ENCODE measurements at places on chromosomes 3 and 15.
A peak's percentile ranks its signal among the peaks of the same experiment; 100 is the strongest.

DNA sequence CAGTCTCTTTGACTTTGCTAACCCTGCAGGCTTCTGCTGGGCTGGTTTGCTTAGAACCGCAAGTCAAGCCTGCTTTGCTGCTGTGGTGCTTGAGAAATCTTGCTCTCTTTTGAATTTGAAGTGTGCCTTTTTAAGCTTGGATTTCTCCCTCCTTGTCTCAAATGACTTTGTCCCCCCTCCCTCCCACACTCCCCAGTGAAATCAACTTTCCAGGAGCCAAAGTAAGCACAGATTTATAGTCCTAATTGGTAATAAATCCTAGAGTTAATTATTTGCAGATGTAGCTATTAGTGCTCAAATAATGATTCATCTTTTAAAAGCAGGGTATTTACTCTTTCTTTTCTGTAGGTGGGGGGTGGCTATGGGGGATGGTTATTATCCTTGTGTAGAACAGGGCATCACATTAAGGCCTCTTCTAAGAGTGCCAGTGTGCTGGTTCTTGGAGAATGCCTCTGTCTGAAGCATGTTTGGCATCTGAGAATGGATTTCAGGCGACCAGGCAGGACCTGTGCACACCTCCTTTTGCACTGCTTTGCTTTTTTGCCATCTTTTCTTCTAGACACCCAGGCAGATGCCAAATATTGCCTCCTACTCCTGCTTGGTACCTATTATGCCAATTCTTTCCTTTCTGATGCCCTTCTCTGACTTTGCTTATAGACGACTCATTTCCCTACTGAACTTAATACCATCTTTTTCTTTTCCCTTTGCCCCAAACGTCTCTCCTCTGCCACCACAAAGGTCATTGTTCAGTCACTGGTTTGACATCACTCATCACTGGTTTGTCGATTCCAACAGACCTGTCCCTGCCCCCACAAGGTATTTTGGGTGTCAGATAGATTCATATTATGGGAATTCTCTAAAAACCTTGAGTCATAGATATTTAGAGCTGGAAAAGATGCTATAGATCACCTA is 50.7 kb downstream of the CLDN11 start:
- DNase-seq: no peak

- no peak for DNase-seq
These were observed 131.5 kb upstream of the ALCAM start for GRCh38 chr3:105235221-105235620.

DNA sequence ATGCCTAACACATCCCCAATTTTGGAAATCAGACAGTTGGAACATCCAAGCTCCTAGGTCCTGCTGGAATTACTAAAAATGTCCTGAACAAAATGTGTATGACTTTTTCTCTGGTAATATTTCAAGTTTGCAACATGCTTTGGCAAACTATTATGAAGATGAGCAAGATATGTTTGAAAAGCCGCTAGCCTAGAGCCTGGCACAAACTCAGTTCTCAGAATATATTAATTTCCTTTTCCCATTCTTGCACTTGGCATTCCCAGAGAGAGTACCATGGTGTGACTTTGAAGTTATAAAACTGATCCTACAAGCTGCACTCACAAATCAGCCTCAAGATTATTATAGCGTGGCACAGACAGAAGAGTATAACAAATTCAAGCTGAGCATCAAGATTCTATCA is 1031.1 kb downstream of the NTRK3 start:
- DNase-seq: no peak

DNA sequence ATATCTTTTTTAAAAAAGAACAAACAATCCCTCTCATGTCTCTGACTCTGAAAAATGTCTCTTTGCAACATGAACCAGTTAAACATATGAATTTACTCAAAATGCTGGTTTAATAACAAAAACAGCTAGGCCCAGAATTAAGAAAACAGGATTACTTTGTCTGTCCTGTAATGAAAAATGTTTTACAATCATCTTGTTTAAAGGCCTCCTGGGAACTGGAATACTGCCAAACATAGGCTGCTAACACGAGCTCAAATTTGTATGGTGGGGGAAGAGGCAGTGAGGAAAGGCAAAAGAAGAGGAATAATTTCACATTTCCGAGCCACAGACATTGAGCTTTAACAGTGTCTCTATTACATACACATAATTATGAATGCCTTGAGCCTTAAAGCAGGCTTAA is 61.7 kb upstream of the PPIB start:
- no peak for DNase-seq

DNA sequence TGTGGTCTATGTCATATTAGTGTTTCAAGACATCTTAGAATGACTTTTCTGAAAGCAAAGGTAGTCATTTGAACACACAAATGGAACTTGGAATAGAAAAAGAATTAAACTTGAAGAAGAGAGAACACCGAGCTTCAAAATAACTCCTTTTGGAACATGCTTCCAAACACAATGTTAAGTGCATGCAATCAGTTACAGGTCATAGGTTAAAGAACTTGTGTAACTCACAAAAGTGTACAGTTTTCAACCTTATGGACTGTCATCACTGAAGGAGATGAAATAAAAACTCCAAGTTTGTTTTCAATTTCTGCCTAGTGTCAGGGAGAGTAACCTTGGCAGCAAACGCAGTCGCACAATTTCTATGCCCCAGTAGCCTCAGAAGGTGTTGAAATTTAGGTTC is 192.9 kb upstream of the NECTIN3 start:
- DNase-seq: no peak

GRCh38 chr15:27655056-27655455 is 444.1 kb downstream of the OCA2 start:
- DNase-seq: no peak

DNA sequence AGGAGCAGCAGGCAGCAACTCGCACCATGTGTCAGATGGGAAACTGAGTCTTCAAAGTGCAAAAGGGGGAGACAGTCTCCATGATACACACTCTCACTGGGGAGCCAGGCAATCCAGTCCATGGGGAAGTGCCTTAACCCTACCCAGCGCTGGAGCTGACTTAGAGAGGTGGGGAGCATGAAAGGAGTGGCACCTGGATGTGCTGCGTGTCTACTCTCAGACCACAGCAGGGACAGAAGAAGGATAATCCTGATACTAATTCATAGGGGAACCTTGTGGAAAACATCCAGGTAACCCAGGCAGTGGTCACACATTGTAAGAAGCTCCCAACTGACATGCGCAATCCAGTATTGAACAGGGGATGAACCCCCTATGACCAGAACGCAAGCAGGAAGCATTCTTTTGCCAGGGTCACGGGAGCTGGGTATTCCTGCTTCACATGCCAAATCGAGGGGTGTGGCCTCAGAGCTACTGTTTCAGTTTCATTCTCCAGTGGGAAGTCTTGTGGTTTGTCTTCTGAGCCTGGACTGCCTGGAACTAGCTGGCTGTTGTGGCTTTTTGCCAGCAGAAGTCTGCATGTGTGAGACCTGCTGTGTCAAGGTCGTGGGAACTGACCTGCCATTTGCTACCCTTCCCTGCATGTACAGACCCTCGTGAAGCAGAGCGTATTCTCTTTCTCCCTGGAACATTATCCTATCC is 367.6 kb upstream of the NDN start:
- no peak for DNase-seq

DNA sequence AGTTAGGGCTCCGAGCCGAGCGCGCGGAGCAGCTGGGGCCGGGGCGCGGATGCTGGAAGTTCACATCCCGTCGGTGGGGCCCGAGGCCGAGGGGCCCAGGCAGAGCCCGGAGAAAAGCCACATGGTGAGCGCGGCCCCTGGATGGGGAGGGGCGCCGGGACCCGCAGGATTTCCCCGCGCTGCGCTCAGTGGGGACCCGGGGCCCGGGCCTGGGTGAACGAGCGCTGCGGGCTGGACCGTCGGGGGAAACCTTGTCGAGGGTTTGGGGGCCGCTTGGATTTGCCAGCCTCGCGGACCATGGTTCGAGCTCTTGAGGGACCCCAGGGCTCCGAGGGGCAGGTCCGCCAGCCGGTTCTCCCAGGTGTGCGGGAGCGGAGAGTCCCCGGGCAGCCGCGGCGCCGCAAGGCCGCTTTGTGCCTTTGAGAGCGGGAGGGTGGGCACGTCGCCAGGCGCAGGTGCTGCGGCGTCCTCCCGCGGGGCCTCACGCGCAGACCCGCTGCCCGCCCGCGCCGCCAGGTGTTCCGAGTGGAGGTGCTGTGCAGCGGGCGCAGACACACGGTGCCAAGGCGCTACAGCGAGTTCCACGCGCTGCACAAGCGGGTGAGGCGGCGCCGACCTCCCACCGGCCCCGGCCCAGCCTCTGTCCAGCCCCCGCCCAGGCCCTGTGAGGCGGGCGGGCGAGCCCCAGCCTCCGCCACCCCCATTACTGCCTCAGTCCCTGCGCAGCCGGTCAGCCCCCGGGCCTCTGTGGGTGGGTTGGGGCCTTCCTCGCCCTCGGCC is at the start of gene SNX22:
SNX22 (plus strand) TSS at position 5 of the 780 bp plus-strand sequence; CDS start at position 50, 45 bp downstream.
- DNase-seq: no peak

GRCh38 chr3:14289590-14290461 is 111.2 kb downstream of the LSM3 start:
- no peak for DNase-seq

GRCh38 chr3:159340877-159341500 is 539.1 kb downstream of the MFSD1 start:
- no peak for DNase-seq

DNA sequence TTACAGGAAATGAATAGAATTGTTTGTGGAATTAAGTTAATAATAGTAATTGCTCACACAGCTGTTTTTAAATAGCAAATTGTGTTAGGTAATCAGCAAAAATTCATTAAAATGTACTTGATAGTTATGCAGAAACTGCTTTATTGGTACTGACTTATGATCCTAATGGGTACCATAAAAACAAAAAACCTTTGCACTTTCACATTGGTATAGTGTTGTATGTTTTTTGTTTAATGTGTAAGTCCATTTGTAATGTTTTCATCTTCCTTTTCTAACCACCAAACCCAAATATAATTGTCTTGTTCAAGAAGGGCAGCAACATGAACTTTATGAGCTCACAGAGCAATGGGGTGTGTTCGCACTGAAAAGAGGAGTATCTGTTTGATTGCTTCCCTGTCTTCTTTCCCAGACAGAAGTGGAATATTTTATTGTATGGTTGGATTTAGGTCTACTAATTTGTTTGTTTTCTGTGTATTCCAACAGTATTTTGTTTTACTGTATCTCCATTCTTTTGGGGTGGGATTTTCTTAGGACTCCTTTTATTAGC is 135.8 kb downstream of the TCF12 start:
- DNase-seq: no peak

GRCh38 chr3:170387950-170388349 is 30.4 kb downstream of the SKIL start:
- no peak for DNase-seq

DNA sequence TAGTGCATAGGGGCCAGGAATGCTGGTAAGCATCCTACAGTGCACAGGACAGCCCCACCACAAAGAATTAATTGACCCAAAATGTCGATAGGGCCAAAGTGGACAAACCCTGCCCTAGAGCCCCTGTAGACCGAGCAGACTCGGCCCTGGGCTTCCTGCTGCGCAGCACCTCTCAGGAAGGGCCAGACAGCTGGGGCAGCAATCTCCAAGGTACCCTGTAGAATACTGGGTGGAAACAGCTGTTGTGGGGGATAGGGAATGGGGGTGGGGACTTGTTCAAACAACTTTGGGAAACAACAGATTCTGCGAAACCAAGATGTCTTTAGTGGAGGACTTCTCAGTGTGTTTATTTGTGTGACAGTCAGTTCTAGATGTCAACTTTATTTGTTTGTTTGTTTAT is 67.1 kb downstream of the MRPL46 start:
- DNase-seq: no peak

DNA sequence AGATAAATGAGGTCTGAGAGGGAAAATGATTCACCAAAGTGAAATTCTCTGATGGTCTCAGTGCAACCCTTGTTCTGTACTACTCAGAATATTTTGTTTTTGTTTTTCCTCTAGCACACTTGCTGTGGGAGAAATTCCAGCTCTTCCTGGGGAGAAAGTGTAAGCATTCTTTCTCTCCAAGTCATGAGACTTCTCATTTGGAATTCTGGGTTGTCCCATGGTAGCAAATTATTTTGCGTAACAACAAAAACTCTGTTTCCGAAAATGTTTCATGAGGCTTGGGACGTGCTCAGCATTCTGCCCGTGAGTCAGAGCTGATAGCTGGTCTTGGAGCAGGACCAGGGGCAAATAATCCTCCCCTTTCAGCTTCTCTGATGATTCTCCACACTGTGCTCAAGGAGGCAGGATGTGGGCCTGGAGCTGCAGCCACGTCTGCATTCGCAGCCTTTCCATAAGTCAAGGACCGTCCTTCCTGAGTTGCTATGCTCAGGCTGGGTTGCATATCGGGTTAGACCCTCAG is 70.3 kb downstream of the SENP2 start:
- DNase-seq: no peak

DNA sequence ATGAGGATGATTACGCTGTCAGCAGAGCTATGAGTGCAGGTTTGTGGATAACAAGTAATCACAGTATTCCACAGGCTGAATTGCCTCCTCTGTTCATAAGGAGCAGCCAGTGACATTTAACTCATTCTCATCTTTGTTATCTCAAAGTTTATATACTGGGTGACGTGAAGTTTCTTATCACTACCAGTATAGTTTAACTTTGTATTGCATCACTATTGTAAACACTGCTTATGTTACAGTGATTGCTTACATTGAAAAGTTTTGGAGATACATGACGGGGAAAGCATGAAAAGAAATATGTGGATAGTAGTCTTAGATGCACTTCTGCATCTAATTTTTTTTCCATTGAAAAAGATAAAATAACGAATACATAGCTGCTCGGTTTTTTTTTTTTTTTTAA is 429.7 kb downstream of the VGLL3 start:
- DNase-seq: no peak

DNA sequence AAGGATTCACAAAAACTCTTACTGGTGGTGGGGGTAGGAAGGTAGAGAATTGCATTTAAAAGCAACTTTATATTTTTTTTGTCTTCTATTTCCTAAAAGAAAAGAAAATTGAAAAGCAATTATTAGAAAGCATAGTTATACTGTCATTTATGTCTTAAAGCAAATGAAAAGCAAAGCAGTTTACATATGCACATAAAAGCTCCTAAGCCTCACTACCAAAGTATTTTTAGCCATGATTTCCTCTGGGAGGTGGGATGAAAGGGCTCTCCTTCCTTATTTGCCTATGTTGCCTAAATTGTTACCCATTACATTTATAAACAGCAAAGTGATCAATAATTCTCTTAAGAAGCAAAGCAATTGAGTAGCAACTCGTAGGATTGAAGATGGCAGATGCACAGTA is 7.0 kb downstream of the ZNF445 start:
- DNase-seq: no peak

GRCh38 chr3:9500108-9501050 is 53.2 kb downstream of the LHFPL4 start:
- DNase-seq: peak; percentile 63

DNA sequence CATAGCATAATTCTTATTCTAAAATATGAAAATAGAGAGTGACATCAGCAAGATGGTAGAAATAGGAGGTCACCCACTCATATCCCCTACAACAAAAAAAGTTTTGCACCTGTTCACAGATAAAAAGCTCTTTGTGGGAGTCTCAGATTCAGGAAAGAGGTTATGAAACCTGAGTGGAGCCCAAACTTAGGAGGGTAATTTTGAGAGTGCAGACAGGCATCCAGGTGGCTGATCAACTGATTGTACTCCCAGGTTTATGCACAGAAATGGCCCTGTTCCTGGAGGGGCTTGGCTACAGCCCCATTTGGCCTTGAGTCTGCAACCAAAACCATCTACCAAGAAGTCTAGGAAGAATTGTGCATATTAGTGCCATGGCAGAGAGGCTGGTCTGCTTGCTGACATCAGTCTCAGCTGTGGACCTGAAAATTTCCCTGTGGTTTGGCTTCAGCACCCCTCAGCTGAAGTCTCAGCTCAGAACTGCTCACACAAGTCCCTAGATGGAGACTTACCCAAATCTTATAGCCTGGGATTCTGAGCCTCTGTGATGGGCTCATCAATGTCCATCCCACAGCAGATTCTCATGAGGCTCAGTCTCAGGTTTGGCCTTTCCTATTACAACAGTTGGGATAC is 291.6 kb downstream of the IL20RB start:
- no peak for DNase-seq
